ENCODE measurements at places on chromosomes 4 and X. TPM values are rescaled to one million over a fixed set of nuclear protein-coding genes. Genes with fewer than 3 reads are reported as not detected.

The PLP1 gene
- 123 TPM for total RNA-seq

The MAPK10 gene
- total RNA-seq, result 179 TPM

The BEND2 gene
- total RNA-seq, result 0.27 TPM

The XK gene
- 5.8 TPM for total RNA-seq

The AKAP14 gene
- total RNA-seq, result not detected

The CABS1 gene
- not detected for total RNA-seq

The SPP1 gene
- total RNA-seq, result 189 TPM

The AVPR2 gene
- 0.99 TPM for total RNA-seq

The FAM184B gene
- total RNA-seq, result 20.3 TPM

The ADGRL3 gene
- total RNA-seq, result 134 TPM

The ADGRG2 gene
- 12.8 TPM for total RNA-seq

The HEPH gene
- 55.7 TPM for total RNA-seq

The DDX53 gene
- not detected for total RNA-seq

The ETDA gene
- not detected for total RNA-seq

The ADAMTS3 gene
- total RNA-seq, result 11.3 TPM
